ENCODE measurements at places on chromosomes 3 and 15.

GRCh38 chr3:129794311-129795185 lies 99.0 kb downstream of the TMCC1 start:
- H3K4me1 ChIP-seq, result no peaks in the 10 kb centered on the region
- H3K36me3 ChIP-seq, result 0 out of 2 replicates have a peak, but pooled peaks cover 3% of the 10 kb centered on the region
- H3K27ac ChIP-seq, result no peak overlapping the region
- peak; percentile 15 for DNase-seq
- H3K4me3 ChIP-seq, result no peak overlapping the region

GRCh38 chr3:126525853-126526667 lies 2.1 kb downstream of the CHST13 start:
- no peak overlapping the region for H3K4me3 ChIP-seq
- no peaks in the 10 kb centered on the region for H3K36me3 ChIP-seq
- no peak overlapping the region for H3K27ac ChIP-seq
- DNase-seq, result no peak
- H3K4me1 ChIP-seq, result no peaks in the 10 kb centered on the region

DNA sequence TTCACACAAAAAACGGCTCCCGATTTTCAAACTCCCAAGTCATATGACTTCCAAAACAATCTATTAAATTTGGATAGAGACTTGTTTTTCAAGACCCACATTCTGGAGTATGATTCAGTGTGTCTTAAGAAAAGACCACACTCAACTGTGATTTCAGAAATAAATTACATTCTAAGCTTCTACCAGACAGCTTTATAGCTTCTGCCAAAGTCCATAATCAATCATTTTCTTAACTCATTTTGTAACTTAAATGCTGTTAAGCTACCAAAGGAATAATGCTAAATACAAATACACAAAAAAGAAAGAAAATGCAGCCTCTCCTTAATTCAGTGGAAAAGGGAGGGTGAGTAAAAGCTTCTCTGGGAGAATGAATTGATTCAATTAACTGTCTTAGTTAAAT lies 192.3 kb upstream of the P2RY1 start:
- no peak overlapping the region for H3K4me3 ChIP-seq
- H3K36me3 ChIP-seq, result no peaks in the 10 kb centered on the region
- no peak overlapping the region for H3K27ac ChIP-seq
- no peaks in the 10 kb centered on the region for H3K4me1 ChIP-seq

GRCh38 chr3:131502530-131503319 lies at the start of gene MRPL3:
Gene MRPL3 (minus strand): TSS chr3:131502971. CDS start chr3:131502821, 150 bp downstream.
- peak; percentile 85 for DNase-seq
- no peaks in the 10 kb centered on the region for H3K27me3 ChIP-seq
- peaks cover 37% of the 10 kb centered on the region for H3K36me3 ChIP-seq
- H3K4me3 ChIP-seq, result peak within 1 kb of the TSS; percentile 79
- H3K27ac ChIP-seq, result peak within 1 kb of the TSS; percentile 85

GRCh38 chr3:56985460-56985859 lies 75.0 kb upstream of the SPATA12 start:
- H3K4me1 ChIP-seq, result peaks cover 30% of the 10 kb centered on the region
- H3K4me3 ChIP-seq, result no peak overlapping the region
- H3K27me3 ChIP-seq, result no peaks in the 10 kb centered on the region
- DNase-seq, result no peak
- H3K36me3 ChIP-seq, result no peaks in the 10 kb centered on the region

- DNase-seq, result no peak
- no peaks in the 10 kb centered on the region for H3K36me3 ChIP-seq
- no peak overlapping the region for H3K27ac ChIP-seq
These were observed 137.7 kb upstream of the RBMS3 start for GRCh38 chr3:29143151-29143550.

- H3K4me1 ChIP-seq, result no peaks in the 10 kb centered on the region
- DNase-seq, result no peak
- H3K27me3 ChIP-seq, result no peaks in the 10 kb centered on the region
- no peak overlapping the region for H3K27ac ChIP-seq
- no peaks in the 10 kb centered on the region for H3K36me3 ChIP-seq
These were observed 74.5 kb upstream of the C15orf61 start for GRCh38 chr15:67446449-67446848.

DNA sequence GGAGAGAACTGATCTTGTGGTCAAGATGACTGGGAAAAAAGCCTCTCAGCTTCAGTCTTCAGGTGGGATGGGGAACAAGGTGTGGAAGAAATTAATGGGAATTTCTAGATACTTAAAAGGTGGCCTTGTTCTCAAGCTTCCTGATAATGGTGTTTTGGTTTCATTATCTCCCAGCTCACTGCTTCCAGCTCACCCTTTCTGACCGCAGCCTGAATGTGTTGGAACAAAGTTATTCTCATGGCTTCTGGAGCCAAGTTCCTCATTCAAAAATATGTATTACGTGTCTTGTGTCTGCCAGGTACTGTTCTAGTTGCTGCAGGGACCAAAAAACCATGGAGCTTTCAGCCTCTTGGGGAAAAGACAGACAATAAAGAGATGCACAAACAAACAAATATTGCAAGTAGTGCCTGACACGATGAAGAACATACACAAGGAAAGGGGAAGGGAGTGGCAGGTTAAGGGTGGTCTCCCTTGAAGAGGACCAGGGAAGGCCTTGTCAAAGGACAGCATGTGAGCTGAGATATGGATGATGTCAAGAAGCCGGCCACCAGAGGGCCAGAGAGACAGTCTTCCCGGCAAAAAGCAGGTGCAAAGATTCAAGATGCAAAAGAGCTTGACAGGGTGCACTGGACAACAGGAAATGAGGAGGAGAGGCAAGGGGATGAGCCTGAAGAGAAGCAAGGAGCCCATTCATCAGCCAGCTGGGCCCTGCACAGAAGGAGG lies 35.5 kb downstream of the ARRDC4 start:
- H3K4me1 ChIP-seq, result peaks cover 68% of the 10 kb centered on the region
- peak overlapping the region; percentile 65 for H3K27ac ChIP-seq
- no peak overlapping the region for H3K4me3 ChIP-seq
- DNase-seq, result peak; percentile 31
- no peaks in the 10 kb centered on the region for H3K27me3 ChIP-seq
- H3K36me3 ChIP-seq, result no peaks in the 10 kb centered on the region

DNA sequence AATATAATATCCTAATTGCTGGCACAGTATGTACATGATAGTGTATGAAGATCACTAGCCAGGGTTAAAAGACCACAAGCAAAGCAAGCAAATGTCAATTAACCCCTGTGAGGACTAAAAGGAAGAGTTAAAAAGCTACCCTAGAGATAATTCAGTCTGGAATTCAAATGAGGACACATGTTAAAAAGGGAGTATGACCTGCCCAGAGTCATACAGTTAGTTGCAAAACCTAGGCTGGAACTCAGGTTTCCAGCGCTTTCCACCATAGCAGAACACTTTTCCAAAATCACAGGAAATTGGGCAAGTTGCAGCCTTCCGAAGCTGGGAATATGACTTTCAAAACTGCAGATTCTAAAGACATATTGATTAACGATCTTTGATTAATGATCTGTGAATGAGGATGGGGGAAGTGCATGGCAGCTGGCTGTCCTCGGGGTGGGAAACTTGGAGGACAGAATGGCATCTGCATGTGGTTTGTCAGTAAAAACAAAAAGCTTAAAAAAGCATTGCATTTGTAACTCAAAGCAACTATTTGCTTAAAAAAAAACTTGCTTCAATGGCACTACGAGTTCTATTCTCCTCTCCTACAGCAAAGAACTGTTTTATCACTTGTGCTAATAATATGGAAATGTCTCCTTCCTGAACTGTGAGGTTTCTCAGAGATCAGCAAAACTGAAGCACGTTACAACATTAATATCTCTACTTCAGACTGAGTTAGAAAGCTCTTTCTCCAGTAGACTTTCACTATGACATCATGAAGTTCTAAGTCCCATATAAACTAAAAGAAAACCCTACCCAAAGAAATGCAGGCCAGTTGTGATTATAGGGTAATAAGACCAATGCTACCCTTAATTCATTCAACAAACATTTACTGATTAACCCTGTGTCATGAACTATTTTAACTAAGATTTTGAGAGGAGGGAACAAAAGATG lies 46.2 kb downstream of the IGSF11 start:
- H3K36me3 ChIP-seq, result no peaks in the 10 kb centered on the region
- H3K4me1 ChIP-seq, result no peaks in the 10 kb centered on the region
- no peak for DNase-seq

DNA sequence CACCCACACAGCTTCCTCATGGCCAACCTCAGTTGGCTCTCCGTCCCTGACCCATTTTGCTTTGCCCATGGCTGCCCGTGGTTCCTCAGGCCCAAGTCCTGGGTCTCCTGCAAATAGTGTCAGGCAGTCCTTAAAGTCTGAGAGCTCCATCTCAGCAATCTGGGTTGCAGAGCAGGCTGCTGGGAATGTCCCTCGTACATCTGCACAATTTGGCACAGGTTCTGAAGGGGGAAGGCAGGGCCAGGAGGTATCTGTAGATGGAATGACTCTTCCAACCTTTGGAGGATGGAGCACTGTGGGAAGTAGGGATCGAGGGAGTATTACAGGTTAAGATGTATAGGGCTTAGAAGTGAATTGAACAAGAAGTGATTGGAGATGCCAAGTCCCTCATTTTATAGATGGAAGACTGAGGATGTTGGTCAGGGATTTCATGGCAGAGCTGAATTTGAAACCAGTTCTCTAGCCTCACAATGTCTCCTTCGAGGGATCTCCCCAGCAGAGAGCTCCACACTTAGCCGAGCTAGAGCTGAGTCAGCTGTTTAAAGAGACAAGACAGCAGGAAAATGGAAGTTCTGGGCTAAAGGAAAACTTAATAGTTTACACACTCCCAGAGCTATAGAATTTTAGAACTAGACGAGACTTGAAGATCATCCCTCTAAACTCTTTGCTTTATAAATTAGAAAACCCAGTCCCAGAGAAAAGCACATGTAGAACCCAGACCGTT lies 9.2 kb downstream of the CKMT1A start:
- no peaks in the 10 kb centered on the region for H3K27me3 ChIP-seq
- no peak for DNase-seq
- no peak overlapping the region for H3K4me3 ChIP-seq
- H3K4me1 ChIP-seq, result no peaks in the 10 kb centered on the region

DNA sequence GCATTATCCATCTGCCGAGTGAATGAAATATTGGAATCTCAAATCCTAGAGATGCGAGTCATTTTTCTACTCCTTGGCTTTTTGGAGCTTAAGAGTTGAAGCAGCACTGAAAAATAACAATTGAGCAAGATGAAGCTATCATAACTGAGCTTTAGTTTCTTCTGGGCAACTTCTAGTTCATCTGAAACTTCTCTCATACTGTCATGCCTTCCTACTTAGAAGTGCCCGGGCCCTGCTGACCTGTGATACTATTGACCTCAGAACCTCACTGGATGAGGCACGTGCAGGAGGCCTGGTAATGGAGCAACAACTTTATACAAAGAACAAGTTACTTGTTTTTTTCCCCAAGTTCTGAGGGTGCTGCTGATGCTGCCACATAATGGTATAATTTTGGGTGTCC lies 48.5 kb upstream of the P3H2 start:
- no peak overlapping the region for H3K4me3 ChIP-seq
- H3K36me3 ChIP-seq, result no peaks in the 10 kb centered on the region
- peaks cover 5% of the 10 kb centered on the region for H3K27me3 ChIP-seq
- H3K27ac ChIP-seq, result no peak overlapping the region
- DNase-seq, result no peak
- no peaks in the 10 kb centered on the region for H3K4me1 ChIP-seq

- no peaks in the 10 kb centered on the region for H3K27me3 ChIP-seq
- H3K4me3 ChIP-seq, result no peak overlapping the region
- H3K4me1 ChIP-seq, result no peaks in the 10 kb centered on the region
- H3K27ac ChIP-seq, result no peak overlapping the region
- H3K36me3 ChIP-seq, result no peaks in the 10 kb centered on the region
These were observed 383.9 kb upstream of the TMCO5A start for GRCh38 chr15:37550360-37551024.

- peaks cover 61% of the 10 kb centered on the region for H3K36me3 ChIP-seq
- DNase-seq, result no peak
- no peaks in the 10 kb centered on the region for H3K4me1 ChIP-seq
- no peaks in the 10 kb centered on the region for H3K27me3 ChIP-seq
- H3K4me3 ChIP-seq, result no peak overlapping the region
- no peak overlapping the region for H3K27ac ChIP-seq
These were observed 13.0 kb downstream of the TMEM44 start for GRCh38 chr3:194620196-194620595.

- DNase-seq, result no peak
- no peaks in the 10 kb centered on the region for H3K36me3 ChIP-seq
These were observed 55.2 kb downstream of the IQSEC1 start for GRCh38 chr3:13018043-13018451.

DNA sequence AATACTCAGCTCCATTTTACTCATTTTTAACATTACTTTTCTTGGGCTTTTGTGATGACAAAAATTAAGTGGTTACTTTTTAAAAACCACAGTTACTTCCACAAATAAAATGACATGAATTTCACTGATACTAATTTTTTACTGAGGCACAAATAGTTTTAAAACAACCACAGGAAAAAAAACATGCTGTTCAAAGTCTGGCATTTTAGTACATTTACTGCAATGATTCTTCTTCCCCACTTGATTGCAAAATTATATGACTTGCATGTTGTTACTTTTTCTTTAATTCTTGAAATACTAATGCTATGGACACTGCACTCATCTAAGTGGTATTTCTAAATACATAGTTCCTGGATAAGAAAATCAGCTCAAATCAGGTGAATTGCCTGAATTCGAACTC lies 24.8 kb upstream of the SLMAP start:
- H3K27me3 ChIP-seq, result no peaks in the 10 kb centered on the region
- H3K36me3 ChIP-seq, result no peaks in the 10 kb centered on the region
- H3K4me1 ChIP-seq, result no peaks in the 10 kb centered on the region
- H3K27ac ChIP-seq, result no peak overlapping the region
- no peak overlapping the region for H3K4me3 ChIP-seq

DNA sequence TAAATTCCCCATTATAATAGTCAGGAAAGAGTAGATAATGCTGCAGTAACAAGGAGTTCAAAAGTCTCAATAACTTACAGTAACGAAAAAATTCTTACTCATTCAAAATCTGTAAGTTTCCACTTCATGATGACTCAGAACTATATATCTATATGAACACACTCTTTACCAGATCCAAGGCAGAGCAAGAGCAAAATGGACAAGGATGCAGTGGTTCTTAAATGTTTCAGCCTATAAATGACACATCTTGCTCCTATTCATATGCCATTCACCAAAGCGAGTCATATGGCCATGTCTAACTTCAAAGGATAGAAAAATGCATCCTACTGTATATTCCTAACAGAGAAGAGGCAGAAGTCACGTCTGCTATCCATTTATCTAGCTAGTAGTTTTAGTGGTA lies 787.7 kb downstream of the NAALADL2 start:
- no peak overlapping the region for H3K4me3 ChIP-seq
- H3K36me3 ChIP-seq, result no peaks in the 10 kb centered on the region
- no peak overlapping the region for H3K27ac ChIP-seq
- no peak for DNase-seq
